GM23338 (cell line): ENCODE measurements at places on chromosomes 4 and X.

DNA sequence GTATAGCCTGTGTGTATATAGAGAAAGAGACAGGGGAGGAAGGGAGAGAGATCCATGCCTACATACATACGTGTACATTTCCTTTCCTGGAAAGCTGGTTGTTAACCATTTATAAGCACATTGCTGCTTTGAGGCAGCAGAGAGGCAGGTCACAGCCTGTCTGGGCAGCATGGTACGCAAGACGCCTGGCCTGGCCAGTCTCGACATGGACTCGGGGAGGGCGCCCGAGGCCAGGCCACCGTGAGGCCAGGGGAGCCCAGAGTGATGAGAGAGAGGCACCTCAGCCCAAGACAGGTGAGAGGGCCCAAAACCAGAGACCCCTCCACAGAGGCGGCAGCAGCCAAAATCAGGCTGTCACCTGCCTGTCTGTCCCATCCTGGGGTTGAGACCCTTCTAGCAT, 3.9 kb downstream of the TREX2 start:
- DNase-seq = no peak
- H3K27me3 ChIP-seq = no peaks in the 10 kb centered on the region
- H3K4me1 ChIP-seq = no peaks in the 10 kb centered on the region
- H3K4me3 ChIP-seq = no peak overlapping the region
- H3K27ac ChIP-seq = no peak overlapping the region
- H3K36me3 ChIP-seq = no peaks in the 10 kb centered on the region

- H3K27ac ChIP-seq = no peak overlapping the region
- no peaks in the 10 kb centered on the region for H3K36me3 ChIP-seq
- H3K4me1 ChIP-seq = peaks cover 2% of the 10 kb centered on the region; the same call in 1 of the 2 replicates
- H3K4me3 ChIP-seq = no peak overlapping the region
- DNase-seq = no peak
Measured at GRCh38 chr4:26823583-26823982, 37.1 kb upstream of the STIM2 start.

DNA sequence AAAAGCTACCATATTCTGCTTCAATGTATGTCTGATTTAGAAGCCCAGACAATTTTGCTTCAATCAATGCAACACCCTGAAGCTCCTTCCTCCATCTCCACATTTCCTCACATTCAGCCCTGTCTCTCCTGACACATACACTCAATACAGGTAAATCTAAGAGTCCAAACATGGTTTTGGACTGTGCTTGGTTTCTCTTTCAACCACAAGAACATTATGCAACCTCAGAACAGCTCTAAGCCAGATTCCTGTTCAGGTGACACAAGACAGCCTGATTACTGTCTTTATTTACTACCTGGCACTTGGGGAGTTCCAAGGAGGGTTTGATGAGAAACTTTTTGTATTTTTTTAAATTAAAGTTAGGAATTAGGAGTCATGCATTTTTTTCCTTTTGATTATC, 307.5 kb upstream of the SLIT2 start:
- H3K4me1 ChIP-seq = peaks cover 7% of the 10 kb centered on the region; the same call in 1 of the 2 replicates
- H3K36me3 ChIP-seq = no peaks in the 10 kb centered on the region
- H3K4me3 ChIP-seq = no peak overlapping the region
- H3K27ac ChIP-seq = no peak overlapping the region

GRCh38 chr4:48163746-48164145, 29.7 kb upstream of the TXK start:
- H3K4me1 ChIP-seq = no peaks in the 10 kb centered on the region
- no peaks in the 10 kb centered on the region for H3K36me3 ChIP-seq
- H3K27ac ChIP-seq = no peak overlapping the region
- no peak for DNase-seq

GRCh38 chrX:107290019-107290418, 83.6 kb downstream of the DNAAF6 start:
- DNase-seq = no peak
- no peak overlapping the region for H3K27ac ChIP-seq
- no peaks in the 10 kb centered on the region for H3K4me1 ChIP-seq
- H3K4me3 ChIP-seq = no peak overlapping the region
- no peaks in the 10 kb centered on the region for H3K36me3 ChIP-seq
- no peaks in the 10 kb centered on the region for H3K27me3 ChIP-seq

DNA sequence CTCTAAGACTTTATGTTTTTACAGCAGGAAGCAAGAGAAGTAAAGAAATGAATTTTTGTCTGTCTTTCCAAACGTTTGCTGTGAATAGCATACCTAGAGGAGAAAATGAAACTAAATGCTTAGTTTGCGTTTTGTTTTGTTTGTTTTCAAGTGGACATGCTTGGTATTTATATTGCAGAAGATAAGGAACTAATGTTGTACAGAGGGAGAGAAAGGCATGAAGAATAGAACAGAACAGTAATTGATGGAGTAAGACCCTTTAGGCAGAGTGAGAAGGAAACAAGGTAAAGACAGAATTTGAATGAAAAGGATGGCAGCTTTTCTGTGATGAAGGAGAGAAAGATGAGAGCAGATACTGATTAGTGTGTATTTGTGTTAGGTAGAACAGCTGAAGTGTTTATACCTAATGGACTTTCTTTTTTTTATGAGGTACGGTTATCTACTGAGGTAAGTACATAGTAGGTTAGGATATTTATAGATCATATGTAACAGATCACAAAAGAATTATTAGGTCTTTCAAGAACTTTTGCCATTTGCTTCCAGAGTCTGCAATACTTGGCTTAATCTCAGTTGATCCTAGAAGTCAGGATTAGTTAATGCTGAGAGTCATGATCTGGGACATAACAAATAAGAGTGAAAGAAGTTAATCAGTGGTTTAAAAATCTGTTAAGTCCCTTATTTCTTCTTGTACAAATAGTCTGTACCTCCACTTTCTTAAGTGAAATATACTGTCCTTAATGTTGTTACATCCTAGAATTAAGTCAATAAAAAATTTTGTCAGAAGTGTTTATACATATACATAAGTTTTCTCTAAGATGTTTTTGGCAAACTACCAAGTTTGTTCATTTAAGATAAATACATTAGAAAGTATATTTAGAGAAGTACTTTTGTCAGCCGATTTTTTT, 36.8 kb downstream of the FABP2 start:
- peaks cover 3% of the 10 kb centered on the region for H3K4me1 ChIP-seq
- no peak for DNase-seq
- no peaks in the 10 kb centered on the region for H3K36me3 ChIP-seq
- no peak overlapping the region for H3K4me3 ChIP-seq
- H3K27ac ChIP-seq = no peak overlapping the region

GRCh38 chr4:14562901-14563300, 439.4 kb upstream of the CPEB2 start:
- H3K27ac ChIP-seq = no peak overlapping the region
- no peak overlapping the region for H3K4me3 ChIP-seq
- DNase-seq = no peak
- H3K36me3 ChIP-seq = no peaks in the 10 kb centered on the region

GRCh38 chrX:78388663-78389062, 61.3 kb upstream of the CYSLTR1 start:
- no peak overlapping the region for H3K4me3 ChIP-seq
- H3K27ac ChIP-seq = no peak overlapping the region
- DNase-seq = no peak
- H3K4me1 ChIP-seq = no peaks in the 10 kb centered on the region
- H3K27me3 ChIP-seq = no peaks in the 10 kb centered on the region
- no peaks in the 10 kb centered on the region for H3K36me3 ChIP-seq

DNA sequence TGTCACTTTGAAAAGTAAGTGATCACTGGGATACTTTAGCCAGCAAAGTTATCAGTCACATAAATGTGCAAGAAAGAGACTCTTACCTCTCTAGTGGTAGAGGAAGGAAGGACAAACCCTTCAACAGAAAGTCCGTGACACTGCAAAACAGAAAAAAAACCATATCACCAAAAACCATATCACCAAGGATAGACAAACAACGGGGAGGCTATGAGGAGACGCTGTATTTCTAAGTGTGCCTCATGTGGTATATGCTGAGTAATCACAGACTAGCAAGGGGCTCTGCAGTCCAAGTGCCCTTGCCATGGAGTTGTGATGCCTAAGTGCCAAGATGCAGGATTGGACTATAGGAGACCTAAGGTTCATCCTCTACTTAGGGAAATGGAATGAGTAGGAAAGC, 11.5 kb upstream of the HDAC8 start:
- no peaks in the 10 kb centered on the region for H3K4me1 ChIP-seq
- H3K4me3 ChIP-seq = no peak overlapping the region
- H3K27me3 ChIP-seq = no peaks in the 10 kb centered on the region
- H3K36me3 ChIP-seq = no peaks in the 10 kb centered on the region
- DNase-seq = no peak

DNA sequence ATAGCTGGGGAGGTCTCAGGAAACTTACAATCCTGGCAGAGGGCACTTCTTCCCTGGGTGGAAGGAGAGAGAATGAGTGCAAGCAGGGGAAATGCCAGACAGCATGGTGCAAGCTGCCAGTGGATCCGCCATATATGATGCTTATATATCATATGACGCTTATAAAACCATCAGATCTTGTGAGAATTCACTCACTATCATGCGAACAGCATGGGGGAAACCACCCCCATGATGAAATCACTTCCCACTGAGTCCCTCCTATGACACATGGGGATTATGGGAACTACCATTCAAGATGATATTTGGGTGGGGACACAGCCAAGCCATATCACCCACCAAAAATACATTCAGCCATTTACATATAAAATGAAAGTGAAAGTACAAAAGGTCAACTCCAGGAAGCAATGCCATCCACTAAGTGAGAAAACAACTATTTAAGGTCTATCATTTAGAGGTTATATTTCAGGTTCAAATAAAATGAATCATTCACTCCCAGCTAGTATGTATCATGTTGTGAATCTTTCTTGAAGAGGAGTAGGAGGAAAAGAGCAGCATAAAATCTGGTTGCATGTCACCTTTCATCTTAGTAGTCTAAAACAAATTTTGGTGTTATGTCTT, 20.3 kb upstream of the DYNLT3 start:
- H3K4me3 ChIP-seq = no peak overlapping the region
- no peak overlapping the region for H3K27ac ChIP-seq
- no peaks in the 10 kb centered on the region for H3K27me3 ChIP-seq
- H3K4me1 ChIP-seq = no peaks in the 10 kb centered on the region
- DNase-seq = no peak

GRCh38 chr4:38119668-38120385, 159.6 kb downstream of the PTTG2 start:
- no peak overlapping the region for H3K4me3 ChIP-seq
- peaks cover 29% of the 10 kb centered on the region for H3K4me1 ChIP-seq
- no peak overlapping the region for H3K27ac ChIP-seq
- DNase-seq = no peak
- H3K27me3 ChIP-seq = no peaks in the 10 kb centered on the region

GRCh38 chrX:103099691-103100090, 6.7 kb upstream of the NXF3 start:
- no peaks in the 10 kb centered on the region for H3K36me3 ChIP-seq
- no peaks in the 10 kb centered on the region for H3K4me1 ChIP-seq
- DNase-seq = no peak
- no peaks in the 10 kb centered on the region for H3K27me3 ChIP-seq
- H3K4me3 ChIP-seq = no peak overlapping the region
- no peak overlapping the region for H3K27ac ChIP-seq

GRCh38 chr4:184416913-184417734, 57.2 kb downstream of the IRF2 start:
- no peak overlapping the region for H3K4me3 ChIP-seq
- peaks cover 3% of the 10 kb centered on the region; the same call in 1 of the 2 replicates for H3K4me1 ChIP-seq
- no peak overlapping the region for H3K27ac ChIP-seq
- H3K36me3 ChIP-seq = peaks cover 21% of the 10 kb centered on the region; the same call in 1 of the 2 replicates

GRCh38 chr4:102546635-102547034, 45.5 kb downstream of the NFKB1 start:
- H3K27me3 ChIP-seq = no peaks in the 10 kb centered on the region
- H3K4me1 ChIP-seq = no peaks in the 10 kb centered on the region
- H3K36me3 ChIP-seq = no peaks in the 10 kb centered on the region
- no peak for DNase-seq
- no peak overlapping the region for H3K4me3 ChIP-seq

- no peak overlapping the region for H3K27ac ChIP-seq
- H3K4me1 ChIP-seq = no peaks in the 10 kb centered on the region; the same call in 1 of the 2 replicates
- DNase-seq = no peak
- no peak overlapping the region for H3K4me3 ChIP-seq
Measured at GRCh38 chr4:184265546-184266351, 48.1 kb upstream of the ENPP6 start.

GRCh38 chr4:33104273-33104672, 2384.1 kb downstream of the PCDH7 start:
- no peaks in the 10 kb centered on the region for H3K4me1 ChIP-seq
- H3K27me3 ChIP-seq = no peaks in the 10 kb centered on the region
- DNase-seq = peak; percentile 5
- H3K27ac ChIP-seq = no peak overlapping the region

DNA sequence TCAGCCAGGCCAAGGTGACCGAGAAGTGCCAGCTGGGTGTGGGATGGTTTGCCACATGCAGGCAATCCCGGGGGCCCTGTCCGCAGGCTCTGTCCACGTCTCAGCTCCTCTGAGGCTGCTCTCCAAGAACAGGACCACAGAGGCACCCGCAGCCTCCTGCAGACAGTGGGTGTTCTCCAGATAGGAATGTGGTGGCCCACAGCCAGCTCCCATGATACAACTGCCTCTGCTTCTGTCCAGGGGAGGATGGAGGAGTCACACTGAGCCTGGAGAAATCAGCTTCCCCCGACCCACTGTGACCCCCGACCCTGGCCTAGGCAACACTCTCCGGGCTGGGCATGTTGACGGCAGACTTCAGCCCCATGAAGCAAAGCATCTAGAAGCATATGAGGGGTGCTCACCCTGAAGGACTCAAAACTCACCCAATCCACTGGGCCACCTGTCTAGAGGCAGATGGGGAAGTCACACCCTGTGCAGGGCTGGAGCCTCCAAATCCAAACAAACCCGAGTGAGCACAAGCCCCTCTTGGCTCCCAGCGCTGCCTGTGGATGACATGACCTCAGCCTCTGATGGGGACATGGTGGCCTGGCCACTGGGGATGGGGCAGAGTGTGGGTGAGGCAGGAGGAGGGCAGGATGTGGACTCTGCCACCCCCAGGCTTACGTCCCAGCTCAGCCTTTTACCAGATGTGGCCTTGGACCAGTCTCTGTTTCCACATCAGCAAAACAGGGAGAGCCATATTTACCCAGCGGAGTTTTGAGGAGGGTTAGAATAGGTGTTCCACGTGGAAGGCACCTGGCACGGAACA, 102.3 kb downstream of the PSAPL1 start:
- no peak for DNase-seq
- H3K27me3 ChIP-seq = no peaks in the 10 kb centered on the region
- no peaks in the 10 kb centered on the region for H3K36me3 ChIP-seq
- no peaks in the 10 kb centered on the region for H3K4me1 ChIP-seq
- H3K27ac ChIP-seq = no peak overlapping the region

GRCh38 chrX:99078301-99078700, 1331.8 kb downstream of the PCDH19 start:
- H3K4me1 ChIP-seq = no peaks in the 10 kb centered on the region
- H3K36me3 ChIP-seq = no peaks in the 10 kb centered on the region
- no peak overlapping the region for H3K4me3 ChIP-seq
- H3K27me3 ChIP-seq = no peaks in the 10 kb centered on the region
